HCEC 1CT (cell line): ENCODE measurements at places on chromosomes 3 and 15.

DNA sequence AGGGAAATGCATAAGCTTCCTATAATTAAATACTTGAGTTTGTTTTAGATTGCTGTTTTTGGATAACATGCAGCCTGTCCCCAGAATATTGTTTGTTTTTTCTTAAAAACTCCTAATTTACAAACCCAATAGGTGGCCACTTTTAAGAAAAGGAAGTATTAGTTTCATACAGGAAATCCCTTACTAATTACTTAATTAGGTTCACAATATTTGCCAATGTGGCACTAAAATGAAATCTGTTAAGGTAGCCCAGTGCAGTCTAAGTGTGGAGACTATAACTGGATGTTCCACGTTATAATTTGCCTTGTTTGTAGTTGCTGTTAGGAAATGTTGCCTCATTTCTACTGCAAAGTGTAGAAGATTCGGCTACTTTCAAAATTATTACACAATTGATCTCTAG is 195.8 kb downstream of the BBX start:
- DNase-seq, result no peak

GRCh38 chr15:64247906-64248541 is 85.2 kb upstream of the PPIB start:
- peak; percentile 91 for DNase-seq

DNA sequence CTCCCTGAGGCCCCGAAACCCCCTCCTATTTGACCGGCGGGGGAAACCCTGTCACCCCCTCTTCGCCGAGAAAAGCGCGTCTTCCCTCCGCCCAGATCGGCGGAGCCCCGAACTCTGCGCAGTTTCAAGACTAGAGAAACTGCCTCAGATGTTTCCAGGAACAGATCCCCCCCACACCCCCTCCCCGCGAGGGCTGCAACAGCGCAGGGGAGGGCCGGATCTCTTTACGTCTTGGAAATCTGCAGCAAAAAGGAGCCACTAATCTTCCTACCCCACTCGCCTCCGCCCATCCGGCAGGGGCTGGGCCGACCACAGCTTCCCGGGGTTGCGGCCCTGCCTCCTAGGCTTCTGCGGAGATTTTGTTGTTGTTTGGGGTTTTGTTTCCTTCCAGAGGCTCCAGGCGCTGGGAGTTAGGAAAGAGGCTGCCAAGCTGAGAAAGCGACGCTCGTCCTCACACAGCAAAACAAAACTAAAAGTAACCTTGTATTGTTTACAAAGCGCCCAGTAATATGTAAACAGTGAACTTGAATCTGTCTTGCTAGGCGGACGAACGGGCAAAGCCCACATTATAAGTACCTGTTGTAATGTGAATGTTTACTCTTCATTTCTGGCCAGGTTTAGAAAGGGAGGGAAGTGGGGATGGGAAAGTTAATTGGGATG is 2.2 kb downstream of the FOXB1 start:
- DNase-seq, result peak; percentile 10

GRCh38 chr15:69141833-69142232 is 18.6 kb upstream of the GLCE start:
- DNase-seq, result no peak

DNA sequence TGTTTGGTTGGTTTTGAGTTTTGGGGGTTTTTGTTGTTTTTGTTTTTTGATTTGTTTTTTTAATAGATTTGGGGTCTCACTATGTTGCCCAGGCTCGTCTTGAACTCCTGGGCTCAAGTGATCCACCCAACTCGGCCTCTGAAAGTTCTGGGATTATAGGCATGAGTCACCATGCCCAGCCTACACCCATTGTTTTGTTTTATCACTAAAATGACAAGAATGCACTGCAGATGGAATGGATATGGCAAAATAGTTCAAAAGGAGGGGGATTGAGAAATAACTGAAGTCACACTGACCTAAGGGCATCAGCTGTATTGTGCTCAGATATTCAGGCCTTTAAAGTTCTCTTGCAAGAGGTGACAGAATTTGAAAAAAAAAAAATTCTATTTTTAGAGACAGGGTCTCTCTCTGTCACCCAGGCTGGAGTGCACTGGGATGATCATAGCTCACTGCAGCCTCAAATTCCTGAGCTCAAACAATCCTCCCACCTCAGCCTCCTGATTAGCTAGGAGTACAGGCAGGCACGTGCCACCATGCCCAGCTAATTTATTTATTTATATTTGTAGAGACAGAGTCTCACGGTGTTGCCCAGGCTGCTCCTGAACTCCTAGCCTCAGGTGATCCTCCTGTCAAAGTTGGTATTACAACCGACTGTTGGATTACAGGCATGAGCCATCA is 4.4 kb upstream of the RASA2 start:
- DNase-seq, result peak; percentile 90

GRCh38 chr3:177977381-177978158 is 558.7 kb upstream of the KCNMB2 start:
- DNase-seq, result peak; percentile 97

- DNase-seq, result peak; percentile 20
Observed at GRCh38 chr3:152202976-152203626, 65.6 kb upstream of the MBNL1 start.

- DNase-seq, result no peak
Observed at GRCh38 chr3:173933113-173933512, 535.6 kb downstream of the NLGN1 start.

DNA sequence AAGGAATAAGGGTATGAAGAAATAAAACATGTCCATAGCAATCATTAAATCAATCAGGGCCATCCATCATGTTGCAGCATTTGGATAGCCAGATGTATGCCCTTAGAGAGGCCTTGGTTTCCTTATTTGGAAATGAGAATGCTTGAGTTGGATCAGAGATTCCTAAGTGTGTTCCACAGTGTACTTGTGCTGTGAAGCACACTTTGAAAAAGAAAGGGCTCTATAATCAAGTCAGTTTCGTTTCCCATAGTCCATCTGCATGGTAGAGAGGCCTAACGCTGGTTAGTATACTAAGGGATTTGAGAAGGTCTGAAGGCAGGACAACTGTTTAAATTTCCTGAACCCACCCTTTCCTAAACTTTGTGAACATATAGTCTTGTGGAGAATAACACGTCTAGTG is 30.9 kb downstream of the RBMS3 start:
- peak; percentile 33 for DNase-seq

GRCh38 chr15:64090527-64090926 is 3.1 kb downstream of the CIAO2A start:
- no peak for DNase-seq

DNA sequence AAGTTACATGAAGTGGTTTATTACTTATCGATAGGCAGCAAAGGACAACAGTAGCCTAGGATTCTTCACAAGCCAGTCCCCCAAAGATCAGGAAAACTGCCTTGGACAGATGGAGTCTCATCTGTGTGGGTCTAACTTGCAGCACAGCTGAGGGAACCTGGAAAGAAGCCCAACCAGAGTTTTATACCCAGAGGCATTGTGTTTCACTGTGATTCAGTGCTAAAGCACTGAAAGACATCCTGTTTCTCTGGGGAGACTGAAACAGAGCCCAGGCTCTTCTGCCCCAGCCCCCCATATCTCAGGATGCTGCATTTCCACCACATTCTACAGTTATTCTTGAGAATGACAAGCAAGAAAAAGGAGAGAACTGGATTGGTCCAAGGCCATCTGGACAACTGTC is 48.2 kb upstream of the PYDC2 start:
- DNase-seq, result peak; percentile 88

DNA sequence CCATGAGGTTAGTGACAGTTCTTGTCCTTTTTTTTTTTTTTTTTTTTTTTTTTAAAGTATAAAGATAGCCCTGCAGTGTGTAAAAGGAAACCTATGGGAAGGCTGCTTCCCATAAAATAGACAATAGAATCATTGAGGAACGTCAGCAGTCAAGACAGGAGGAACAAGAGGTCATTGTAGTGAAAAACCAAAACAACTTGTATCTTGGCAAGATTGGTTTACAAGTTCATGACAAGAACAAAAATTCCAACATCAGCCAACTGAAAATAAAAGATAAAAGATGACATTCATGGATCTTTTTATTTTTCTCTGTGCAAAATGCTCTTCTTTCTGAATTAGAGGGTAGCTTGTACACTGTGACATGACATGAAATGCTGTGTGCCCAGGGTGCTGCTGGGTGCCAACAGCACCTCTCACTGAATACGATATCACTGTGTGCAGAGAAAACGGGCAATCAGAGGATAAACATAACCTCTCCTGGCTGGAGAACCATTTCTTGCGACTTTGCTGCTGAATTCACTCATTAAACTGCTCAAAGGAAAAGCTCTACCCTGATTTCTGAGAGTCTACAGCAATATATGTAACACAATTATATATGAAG is 30.1 kb upstream of the IP6K2 start:
- DNase-seq, result no peak

DNA sequence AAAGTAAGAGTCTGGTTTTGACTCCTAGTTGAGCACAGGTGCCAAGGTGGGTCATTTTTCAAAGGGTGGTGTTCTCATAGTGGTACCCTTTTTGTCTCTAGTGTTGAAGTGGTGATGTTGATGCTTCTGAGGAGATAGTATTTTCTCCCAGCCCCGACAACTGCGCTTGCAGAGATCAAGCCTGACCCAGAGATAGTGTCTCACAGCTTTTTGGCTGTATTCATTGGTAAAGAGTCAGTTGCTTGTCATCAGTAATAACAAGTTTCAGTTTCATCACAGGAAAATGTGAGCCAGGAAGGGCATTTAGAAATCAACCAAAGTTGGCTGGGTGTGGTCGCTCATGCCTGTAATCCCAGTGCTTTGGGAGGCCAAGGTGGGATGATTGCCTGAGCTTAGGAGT is 139.3 kb downstream of the NFKBIZ start:
- no peak for DNase-seq

DNA sequence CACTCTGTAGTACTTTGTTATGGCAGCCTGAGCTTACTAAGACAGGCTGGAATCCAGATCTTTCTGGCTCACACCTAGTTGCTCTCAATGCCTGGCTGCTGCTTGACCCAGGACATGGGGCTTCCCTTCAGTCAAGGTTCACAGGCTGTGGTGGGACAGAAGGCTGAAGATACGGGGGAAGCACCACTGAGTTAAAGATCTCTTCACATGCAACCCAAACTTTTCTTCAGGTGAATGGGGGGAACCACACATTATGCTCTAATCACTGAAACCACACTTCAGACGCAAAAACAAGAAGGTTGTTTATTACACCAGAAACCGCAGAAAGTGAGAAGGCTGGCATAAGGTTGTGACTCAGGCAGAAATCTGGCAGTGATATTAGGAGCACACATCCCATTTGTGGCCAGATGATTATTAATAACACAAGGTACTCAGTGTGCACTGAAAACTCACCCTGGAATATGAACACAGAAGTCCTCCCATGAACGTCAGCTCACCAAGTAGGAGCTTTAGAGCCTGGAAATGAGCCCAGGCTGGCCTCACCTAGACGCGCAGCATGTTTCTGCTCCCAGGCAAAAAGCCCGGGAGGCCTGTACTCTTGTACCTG is 230.5 kb upstream of the CHRNA7 start:
- DNase-seq, result peak; percentile 25

GRCh38 chr15:48002767-48003166 is 118.0 kb upstream of the SLC24A5 start:
- DNase-seq, result no peak

DNA sequence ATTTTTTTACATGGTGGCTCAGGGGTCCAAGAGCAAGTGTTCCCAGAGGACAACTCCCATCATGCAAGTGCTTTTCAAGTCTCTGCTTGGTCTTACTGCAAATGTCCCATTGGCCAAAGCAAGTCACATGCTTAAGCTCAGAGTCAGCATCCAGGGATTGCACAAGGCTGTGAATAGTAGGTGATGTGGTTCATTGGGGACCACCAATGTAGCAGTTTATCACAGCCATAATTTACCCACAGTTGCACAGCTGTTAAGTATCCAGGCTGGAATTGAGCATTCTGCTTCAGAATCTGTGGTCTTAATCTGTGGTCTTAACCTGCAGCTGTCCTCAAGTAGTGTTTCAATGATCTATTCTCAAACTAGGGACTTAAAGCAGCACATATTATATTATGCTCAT is 71.4 kb upstream of the PLCL2 start:
- no peak for DNase-seq

- no peak for DNase-seq
Observed at GRCh38 chr15:37041836-37042235, 58.5 kb downstream of the MEIS2 start.

DNA sequence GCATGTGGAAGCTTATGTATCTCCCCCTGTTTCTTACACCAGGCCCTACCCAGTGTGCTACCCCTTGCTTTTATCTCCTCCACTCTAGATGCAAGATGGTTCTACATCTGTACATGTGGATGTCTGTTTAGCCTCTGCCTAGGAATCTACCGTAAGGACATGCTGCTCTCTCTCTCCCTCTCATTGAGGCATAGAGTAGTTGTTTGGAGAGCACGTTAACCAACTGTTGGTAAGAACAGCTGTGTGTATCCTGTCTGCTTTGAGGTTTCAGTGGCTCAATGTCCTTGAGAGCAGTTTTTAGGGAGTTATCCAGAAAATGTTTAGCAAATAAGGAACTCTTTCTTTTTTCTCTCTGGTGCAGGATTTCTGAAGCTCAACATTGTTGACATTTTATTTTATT is 152.8 kb downstream of the DNAJB8 start:
- DNase-seq, result no peak

GRCh38 chr3:49723296-49723627 is 489 bp downstream of the GMPPB start:
- DNase-seq, result no peak

GRCh38 chr3:82676356-82677026 is 915.0 kb upstream of the GBE1 start:
- DNase-seq, result no peak

- DNase-seq, result no peak
Observed at GRCh38 chr3:113147681-113148261, 63.6 kb upstream of the BOC start.

DNA sequence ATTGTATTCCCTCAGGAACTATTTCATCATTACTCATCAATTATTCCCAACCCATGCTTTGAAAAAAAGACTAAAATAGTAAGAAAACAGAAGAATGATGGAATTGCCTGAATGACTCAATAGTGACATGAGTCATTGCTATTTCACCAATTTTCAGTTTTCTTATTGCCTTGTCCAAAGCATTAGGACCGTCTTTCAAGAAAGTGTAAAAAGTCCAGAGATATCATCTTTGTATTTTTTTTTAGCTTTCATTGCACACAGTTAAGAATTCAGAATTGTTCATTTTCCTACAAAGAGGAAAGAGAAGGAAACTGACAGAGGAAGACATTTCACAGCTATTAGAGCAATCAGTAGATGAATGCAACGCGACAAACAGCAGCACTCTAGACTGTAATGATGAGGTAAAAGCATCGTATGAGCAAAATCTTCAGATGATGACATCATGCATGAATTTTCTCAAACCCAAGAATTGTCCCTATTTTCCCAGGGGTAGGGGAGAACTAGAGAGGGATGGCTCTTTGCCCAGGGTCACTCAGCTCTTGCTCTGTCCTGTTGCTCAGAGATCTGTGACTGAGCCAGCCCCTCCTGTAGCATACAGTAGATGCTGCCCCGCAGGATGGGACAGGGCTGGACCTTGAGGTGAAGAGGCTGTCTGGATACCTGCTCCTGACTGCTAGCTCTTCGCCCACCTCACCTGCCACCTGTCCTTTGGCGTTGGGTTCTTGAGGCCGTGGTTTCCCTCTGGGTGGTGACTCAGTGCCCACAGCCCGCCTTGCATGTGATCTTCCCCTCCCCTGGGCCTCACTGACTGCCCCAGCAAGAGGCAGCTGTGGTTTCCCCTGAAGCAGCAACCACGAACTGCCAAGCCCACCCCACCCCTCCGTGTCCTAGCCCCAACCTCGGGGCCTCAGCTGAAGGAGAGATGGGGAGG is 84.8 kb downstream of the PPCDC start:
- peak; percentile 89 for DNase-seq

GRCh38 chr15:60255390-60255789 is 142.4 kb downstream of the ANXA2 start:
- peak; percentile 14 for DNase-seq

- no peak for DNase-seq
Observed at GRCh38 chr3:181134873-181135272, 145.3 kb upstream of the DNAJC19 start.

GRCh38 chr3:17195856-17196604 is 311.3 kb downstream of the PLCL2 start:
- DNase-seq, result peak; percentile 15
